Colonic mucosa (tissue), 4 donors: ENCODE measurements at places on chromosomes 2 and 18. TPM values are rescaled to one million over a fixed set of nuclear protein-coding genes. Genes with fewer than 3 reads are reported as not detected.

- no peak overlapping the region for H3K27ac ChIP-seq
- no peaks in the 10 kb centered on the region for H3K27me3 ChIP-seq
- no peak for DNase-seq
- no peaks in the 10 kb centered on the region for H3K4me1 ChIP-seq
- H3K36me3 ChIP-seq: no peaks in the 10 kb centered on the region
These were observed 13.8 kb upstream of the TMEM200C start for GRCh38 chr18:5909125-5909524.

DNA sequence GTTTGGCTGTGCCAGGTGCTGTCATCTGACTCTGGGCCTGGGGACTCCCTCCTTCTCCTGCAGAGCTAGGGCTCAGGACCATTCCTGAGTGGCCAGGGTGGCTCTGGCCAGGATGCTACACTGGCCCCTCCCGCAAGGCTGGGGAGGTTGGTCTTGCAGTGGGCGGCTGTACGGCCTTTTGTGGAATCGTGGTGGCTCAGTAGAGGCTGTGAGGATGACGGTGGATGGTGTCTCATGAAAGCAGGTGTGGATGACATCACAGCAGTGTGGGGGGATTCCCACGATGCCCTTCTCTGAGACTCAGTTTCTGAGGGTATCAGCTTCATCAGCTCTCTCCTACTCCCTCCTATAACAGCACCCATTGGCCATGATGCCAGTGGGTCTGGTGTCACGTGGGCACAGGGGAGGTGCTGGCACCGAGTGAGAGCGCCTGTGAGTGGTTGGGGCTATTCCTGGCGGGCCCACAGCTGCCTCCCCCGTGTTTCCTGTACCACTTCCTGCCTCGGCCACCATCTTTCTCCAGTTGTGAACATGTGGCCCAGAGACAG is 144.2 kb upstream of the HDAC4 start:
- H3K27me3 ChIP-seq: no peaks in the 10 kb centered on the region
- H3K4me1 ChIP-seq: no peaks in the 10 kb centered on the region
- H3K27ac ChIP-seq: no peak overlapping the region
- DNase-seq: no peak
- H3K36me3 ChIP-seq: no peaks in the 10 kb centered on the region
- no peak overlapping the region for H3K4me3 ChIP-seq

DNA sequence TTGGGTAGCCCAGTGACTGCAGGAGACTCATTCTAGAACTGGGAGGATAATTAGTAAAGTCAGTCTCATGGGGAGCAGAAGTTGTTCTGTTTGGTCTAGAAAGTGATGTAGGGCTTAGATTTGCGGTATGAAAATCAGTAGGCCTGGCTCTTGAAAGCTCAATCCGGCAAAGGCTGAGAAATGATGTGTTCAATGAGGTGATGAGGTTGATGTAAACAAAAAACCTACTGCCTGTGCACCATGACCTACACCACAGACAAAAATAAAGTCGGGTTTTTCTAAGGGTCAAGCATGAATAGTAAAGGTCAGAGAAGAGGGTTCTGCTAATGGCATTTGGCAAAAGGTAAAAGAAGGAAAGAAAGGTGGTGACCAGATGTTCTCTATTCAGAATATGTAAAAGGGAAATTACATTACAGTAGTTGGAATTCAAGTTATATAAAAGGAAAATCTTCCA is 80.8 kb upstream of the COL5A2 start:
- no peaks in the 10 kb centered on the region for H3K4me1 ChIP-seq
- no peaks in the 10 kb centered on the region for H3K36me3 ChIP-seq
- H3K27me3 ChIP-seq: no peaks in the 10 kb centered on the region
- H3K4me3 ChIP-seq: no peak overlapping the region
- no peak for DNase-seq

- no peak overlapping the region for H3K27ac ChIP-seq
- no peak overlapping the region for H3K4me3 ChIP-seq
These were observed 787.2 kb downstream of the RNF144A start for GRCh38 chr2:7704296-7704865.

DNA sequence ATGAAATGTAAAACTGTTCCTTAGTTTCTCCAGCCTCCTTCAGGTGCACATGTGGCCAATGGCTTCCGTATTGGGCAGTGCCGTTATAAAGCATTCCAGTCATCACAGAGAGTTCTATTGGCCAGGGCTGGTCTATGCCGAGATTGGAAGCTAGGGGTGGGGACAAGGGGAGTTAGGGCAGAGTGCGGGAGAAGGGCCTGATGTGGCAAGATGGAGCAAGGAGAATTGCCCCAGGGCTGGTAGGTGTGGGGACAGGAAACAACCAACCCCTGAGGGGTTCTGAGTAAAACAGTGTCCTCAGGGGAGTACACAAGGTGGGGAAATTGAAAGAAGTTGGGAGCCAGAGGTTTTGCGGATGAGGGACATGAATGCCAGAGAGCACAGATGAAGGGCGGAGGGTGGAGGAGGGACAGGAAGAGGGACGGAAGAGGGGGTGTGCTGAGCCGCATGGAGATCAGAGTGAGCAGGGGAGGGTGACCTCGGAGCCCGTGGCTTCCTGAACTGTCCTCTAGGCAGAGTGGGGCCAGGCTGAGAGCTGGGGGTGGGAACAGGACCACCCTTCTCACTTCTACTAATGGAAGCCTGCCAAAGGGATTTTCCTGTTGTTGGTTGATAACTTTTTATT is 9.1 kb upstream of the ATP6V1C2 start:
- no peaks in the 10 kb centered on the region for H3K36me3 ChIP-seq
- H3K4me1 ChIP-seq: no peaks in the 10 kb centered on the region
- no peak overlapping the region for H3K4me3 ChIP-seq
- no peak for DNase-seq
- H3K27ac ChIP-seq: no peak overlapping the region

DNA sequence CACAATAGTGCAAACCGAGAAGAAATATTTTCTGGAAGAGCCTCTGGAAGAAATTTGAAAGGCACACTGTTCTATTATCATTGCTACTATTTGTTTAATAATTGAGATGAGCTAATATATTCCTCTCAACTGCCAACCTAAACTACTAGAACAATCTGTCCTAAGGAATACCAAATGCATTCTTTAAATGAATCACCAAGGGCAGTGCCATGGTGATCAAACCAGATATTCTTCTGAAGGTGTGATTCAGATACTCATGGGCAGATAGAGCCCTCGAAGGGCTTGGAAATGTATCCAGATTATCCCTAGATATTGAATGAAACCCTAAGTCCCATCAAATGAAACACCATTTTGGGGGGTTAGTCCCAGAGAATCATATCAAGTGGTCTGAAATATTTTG is 76.6 kb downstream of the FIGN start:
- no peak for DNase-seq
- no peak overlapping the region for H3K27ac ChIP-seq
- no peaks in the 10 kb centered on the region for H3K4me1 ChIP-seq
- no peaks in the 10 kb centered on the region for H3K27me3 ChIP-seq

- H3K36me3 ChIP-seq: no peaks in the 10 kb centered on the region
- H3K27me3 ChIP-seq: no peaks in the 10 kb centered on the region
- H3K27ac ChIP-seq: no peak overlapping the region
- H3K4me1 ChIP-seq: no peaks in the 10 kb centered on the region
These were observed 98.7 kb downstream of the TCF4 start for GRCh38 chr18:55489034-55489986.

GRCh38 chr2:217622205-217623060 is 380.4 kb downstream of the TNS1 start:
- DNase-seq: no peak
- no peaks in the 10 kb centered on the region for H3K36me3 ChIP-seq
- no peaks in the 10 kb centered on the region for H3K27me3 ChIP-seq
- H3K4me1 ChIP-seq: no peaks in the 10 kb centered on the region
- no peak overlapping the region for H3K4me3 ChIP-seq

GRCh38 chr2:667332-667999 is 9.7 kb downstream of the TMEM18 start:
- peaks cover 9% of the 10 kb centered on the region for H3K36me3 ChIP-seq
- no peak for DNase-seq
- no peaks in the 10 kb centered on the region for H3K27me3 ChIP-seq
- H3K4me1 ChIP-seq: no peaks in the 10 kb centered on the region
- no peak overlapping the region for H3K4me3 ChIP-seq

DNA sequence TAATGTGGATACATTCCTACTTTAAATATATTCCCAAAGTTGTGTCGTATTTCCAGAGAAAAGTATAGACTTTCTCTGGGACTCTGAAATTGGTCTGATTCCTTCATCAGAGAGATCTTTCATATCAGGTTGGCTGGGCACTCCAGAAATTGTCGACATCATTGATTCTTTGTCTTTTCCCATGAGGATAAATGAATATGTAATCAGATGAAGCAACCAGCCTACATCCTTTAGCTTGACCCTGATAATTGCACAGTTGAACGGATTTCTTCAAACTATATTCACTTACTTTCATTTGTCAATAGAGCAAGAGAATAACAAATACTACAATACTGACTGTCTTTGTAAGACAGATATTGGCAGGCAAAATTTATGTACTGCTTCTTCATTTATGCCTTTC is 680.2 kb upstream of the LRRTM4 start:
- H3K4me1 ChIP-seq: no peaks in the 10 kb centered on the region
- H3K27ac ChIP-seq: no peak overlapping the region
- no peaks in the 10 kb centered on the region for H3K27me3 ChIP-seq
- DNase-seq: no peak
- no peak overlapping the region for H3K4me3 ChIP-seq
- no peaks in the 10 kb centered on the region for H3K36me3 ChIP-seq

GRCh38 chr2:63790906-63791305 is 50.8 kb upstream of the UGP2 start:
- H3K27me3 ChIP-seq: no peaks in the 10 kb centered on the region
- no peaks in the 10 kb centered on the region for H3K4me1 ChIP-seq
- no peak overlapping the region for H3K4me3 ChIP-seq
- H3K36me3 ChIP-seq: no peaks in the 10 kb centered on the region
- no peak for DNase-seq

- H3K36me3 ChIP-seq: no peaks in the 10 kb centered on the region
- H3K27me3 ChIP-seq: no peaks in the 10 kb centered on the region
- no peak overlapping the region for H3K4me3 ChIP-seq
These were observed 39.8 kb downstream of the RHBDD1 start for GRCh38 chr2:226875438-226876225.

DNA sequence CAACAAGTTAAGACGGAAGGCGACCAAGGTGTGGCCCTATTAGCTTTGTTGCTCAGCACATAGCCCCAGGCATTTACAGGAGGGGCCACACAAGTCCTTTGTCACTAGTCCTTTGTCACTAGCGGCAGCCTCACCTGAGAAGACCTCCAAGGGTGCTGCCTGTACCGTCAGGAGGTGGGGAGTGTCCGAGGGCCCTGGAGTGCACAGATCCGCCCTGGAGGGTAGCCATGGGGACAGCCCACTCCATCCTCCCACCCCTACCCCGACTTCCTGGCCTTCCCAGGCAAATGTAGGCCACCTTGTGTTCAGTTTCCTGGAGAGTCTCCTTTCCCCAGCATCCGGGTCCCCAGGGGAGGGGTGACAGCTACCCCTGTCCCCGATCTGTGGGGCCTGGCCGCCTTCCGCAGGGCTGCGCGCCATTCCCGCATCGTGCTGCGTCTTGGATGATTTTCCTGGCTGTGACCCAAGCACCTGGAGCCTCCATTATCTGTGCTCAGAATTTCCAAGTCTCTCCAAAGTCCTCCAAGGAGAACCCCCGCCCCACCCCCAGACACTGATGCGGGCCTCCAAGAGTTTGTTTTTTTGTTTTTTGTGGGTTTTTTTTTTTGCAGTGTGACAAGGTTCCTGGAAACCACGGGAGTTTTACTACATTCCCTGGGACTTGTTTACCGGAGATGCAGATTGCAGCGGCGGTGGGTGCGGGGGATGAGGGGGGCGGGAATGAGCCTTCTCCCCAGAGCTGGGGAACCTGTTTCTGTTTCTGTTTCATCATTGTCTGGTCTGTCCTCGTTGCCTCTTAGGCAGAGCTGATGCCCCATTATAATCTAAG is 28.6 kb downstream of the TEX44 start:
- H3K27me3 ChIP-seq: no peaks in the 10 kb centered on the region
- no peaks in the 10 kb centered on the region for H3K36me3 ChIP-seq
- H3K4me3 ChIP-seq: no peak overlapping the region
- H3K27ac ChIP-seq: no peak overlapping the region
- peak; percentile 31 for DNase-seq

DNA sequence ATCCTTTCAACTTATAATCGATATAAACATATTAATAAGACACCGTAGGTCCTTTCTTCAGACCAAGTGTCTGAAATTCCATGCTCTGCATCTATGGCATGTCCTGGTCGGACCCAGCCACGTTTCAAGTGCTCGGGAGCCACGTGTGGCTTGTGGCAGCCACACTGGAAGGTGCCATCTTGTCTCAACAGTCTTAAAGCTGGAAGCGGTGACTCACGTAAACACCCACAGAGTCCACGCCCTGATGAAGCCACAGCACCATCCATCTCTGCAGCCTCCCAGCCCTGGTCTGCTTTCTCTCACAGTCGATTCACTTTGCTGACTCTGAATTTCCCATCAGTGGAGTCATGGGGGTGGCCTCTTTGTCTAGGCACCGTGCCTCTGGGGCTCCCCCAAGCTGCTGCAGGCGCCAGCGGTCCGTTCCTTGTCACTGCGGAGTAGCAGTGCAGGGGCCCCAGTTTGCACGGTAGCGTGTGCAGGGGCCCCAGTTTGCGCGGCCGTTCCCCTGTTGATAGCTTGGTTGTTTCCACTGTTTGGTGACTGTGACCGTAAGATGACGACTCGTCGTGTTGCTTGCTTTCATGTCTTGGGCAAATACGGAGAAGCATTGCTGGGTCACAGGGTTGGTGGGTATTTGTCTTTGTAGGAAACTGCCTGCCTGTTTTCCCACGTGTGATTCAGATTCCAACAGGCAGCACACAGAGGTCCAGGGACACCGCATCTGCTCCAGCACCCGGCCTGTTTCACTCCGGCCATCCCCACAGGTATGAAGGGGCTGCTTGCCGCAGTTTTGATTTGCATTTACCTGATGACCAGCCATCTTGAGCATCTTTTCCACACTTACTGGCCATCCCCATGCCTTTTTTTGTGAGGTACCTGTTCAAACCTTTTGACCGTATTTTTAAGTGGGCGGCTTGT is 240.3 kb downstream of the HDAC4 start:
- DNase-seq: no peak
- no peaks in the 10 kb centered on the region for H3K4me1 ChIP-seq
- H3K36me3 ChIP-seq: no peaks in the 10 kb centered on the region
- H3K27me3 ChIP-seq: no peaks in the 10 kb centered on the region
- no peak overlapping the region for H3K27ac ChIP-seq
- H3K4me3 ChIP-seq: no peak overlapping the region

GRCh38 chr2:65092791-65093190 is 36.6 kb downstream of the CEP68 start:
- H3K4me3 ChIP-seq: no peak overlapping the region
- no peaks in the 10 kb centered on the region for H3K4me1 ChIP-seq
- no peaks in the 10 kb centered on the region for H3K27me3 ChIP-seq
- H3K36me3 ChIP-seq: no peaks in the 10 kb centered on the region
- no peak for DNase-seq

GRCh38 chr18:45023519-45023918 is 342.8 kb downstream of the SETBP1 start:
- H3K27ac ChIP-seq: no peak overlapping the region
- no peaks in the 10 kb centered on the region for H3K4me1 ChIP-seq
- H3K4me3 ChIP-seq: no peak overlapping the region

The MAP3K19 gene
- total RNA-seq: not detected

The DSG1 gene
- total RNA-seq: not detected

The RMDN2 gene
- 26.5 TPM for total RNA-seq

The BMP10 gene
- total RNA-seq: not detected

The FOXI3 gene
- total RNA-seq: not detected

The PDK1 gene
- total RNA-seq: 13.3 TPM

The TRIM43 gene
- total RNA-seq: not detected

The ZSWIM2 gene
- not detected for total RNA-seq

The HK2 gene
- 162 TPM for total RNA-seq

The SLC11A1 gene
- 1.1 TPM for total RNA-seq

The TCF7L1 gene
- total RNA-seq: 0.99 TPM

The ZNF892 gene
- total RNA-seq: 2.6 TPM
